ENCODE measurements at places on chromosomes 12 and 14. TPM values are rescaled to one million over a fixed set of nuclear protein-coding genes. Genes with fewer than 3 reads are reported as not detected.

The CD163L1 gene
- total RNA-seq: under 0.01 TPM

The SYCP3 gene
- 0.88 TPM for total RNA-seq

The ANKRD33 gene
- total RNA-seq: not detected

The CLEC7A gene
- total RNA-seq: under 0.01 TPM

The MYF5 gene
- not detected for total RNA-seq
